ENCODE measurements at places on chromosomes 3 and 15.

DNA sequence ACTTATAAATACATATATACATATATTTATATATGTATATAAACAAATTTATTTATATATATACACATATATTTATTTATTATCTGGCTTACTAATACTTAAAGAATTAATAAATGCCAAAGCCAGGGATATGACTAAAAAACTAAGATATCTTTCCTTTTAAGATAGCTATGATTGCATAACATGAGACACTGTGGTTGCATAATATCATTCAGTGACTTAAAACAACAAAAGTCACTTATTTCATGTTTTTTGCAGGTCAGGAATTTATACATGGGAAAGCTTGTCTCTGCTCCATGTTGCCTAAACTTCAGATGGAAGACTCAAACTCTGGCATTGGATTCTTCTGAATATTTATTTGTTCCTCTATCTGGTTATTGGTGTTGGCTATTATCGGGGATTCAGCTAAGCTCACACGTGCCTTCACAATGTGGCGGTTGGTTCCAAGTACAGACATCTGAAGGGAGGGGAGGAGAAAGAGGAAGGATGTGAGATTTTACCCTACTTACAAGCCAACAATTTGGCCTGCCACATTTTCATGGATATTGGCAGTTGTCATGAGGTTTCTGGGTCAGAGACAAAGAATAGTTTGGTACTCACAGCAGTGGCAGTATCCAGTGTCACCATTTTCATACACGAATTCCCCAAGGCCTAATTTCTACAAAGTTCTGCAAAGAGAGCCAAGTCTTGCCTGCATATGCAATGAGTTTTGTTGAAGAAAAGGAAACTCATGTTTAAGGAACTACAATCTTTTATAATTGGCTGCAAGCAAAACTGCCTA lies 381.6 kb downstream of the EPHA3 start:
- no peak for DNase-seq

DNA sequence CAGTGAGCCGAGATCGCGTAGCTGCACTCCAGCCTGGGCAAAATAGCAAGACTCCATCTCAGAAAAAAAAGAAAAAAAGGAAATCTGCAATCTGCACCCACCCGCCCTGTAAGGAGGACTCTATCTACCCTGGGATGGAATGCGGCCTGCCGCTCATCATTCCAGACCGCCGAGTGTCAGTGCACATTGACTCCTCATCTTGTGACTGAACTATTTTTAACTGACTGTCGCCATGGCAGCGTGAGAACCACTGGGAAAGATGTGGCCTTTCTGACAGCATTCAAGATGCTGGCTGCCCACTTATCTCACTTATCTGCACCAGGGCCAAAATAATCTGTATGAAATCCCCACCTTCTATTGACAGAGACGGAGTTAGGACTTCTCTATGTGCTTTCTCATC lies 38.8 kb upstream of the ANKRD34C start:
- no peak for DNase-seq

DNA sequence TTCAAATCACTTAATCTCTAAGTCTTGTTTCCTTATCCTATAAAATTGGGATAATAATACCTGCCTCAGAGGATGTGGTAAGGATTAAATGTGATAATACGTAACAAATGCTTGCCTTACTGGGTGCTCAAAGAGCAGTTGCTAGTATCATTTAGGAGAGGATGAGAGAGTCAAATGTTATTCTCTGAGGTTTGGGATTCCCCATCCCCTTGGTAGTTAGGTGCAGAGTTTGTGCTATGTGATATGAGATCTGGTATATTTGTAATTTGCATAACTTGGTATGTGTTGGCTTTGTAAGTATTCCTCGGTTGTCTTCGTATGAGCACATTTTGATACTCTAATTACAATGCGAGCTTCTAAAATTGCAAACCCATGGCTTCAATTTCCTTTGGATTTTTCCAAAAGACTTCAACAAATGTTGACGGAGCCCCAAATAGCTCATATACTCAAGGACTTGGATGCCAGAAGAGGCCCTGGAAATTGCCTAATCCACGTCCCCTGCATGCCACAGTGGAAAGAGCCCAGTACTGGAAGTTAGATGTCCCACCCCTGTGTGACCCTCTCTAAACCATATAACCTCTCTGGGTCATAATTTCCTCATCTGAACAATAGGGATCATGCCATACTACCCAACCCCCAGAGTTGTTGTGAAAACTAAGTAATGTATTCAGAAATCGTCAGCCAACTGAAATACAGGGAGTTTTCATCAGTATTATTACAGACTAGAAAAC lies 85.0 kb downstream of the FBN1 start:
- DNase-seq, result no peak

GRCh38 chr3:194306771-194307640 lies 44.1 kb downstream of the CPN2 start:
- no peak for DNase-seq

DNA sequence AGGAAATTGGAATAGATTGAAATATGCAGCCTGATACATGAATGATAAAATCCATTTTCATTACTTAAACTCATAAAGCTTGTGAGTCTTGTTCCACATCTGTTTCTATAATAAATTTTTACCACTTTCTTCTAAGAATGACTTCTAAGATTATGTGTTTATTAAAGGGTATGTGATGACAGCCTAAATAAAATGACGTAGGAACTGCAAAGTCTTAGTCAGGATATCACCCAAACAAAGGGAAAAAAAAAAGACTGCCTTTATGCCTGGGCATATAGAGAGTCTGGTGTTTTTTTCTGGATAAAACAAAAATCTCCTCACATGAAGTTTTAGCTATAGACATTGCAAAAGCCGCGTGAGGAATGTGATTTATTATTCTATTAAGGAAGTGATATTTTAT lies 844.0 kb downstream of the DIPK2A start:
- no peak for DNase-seq

DNA sequence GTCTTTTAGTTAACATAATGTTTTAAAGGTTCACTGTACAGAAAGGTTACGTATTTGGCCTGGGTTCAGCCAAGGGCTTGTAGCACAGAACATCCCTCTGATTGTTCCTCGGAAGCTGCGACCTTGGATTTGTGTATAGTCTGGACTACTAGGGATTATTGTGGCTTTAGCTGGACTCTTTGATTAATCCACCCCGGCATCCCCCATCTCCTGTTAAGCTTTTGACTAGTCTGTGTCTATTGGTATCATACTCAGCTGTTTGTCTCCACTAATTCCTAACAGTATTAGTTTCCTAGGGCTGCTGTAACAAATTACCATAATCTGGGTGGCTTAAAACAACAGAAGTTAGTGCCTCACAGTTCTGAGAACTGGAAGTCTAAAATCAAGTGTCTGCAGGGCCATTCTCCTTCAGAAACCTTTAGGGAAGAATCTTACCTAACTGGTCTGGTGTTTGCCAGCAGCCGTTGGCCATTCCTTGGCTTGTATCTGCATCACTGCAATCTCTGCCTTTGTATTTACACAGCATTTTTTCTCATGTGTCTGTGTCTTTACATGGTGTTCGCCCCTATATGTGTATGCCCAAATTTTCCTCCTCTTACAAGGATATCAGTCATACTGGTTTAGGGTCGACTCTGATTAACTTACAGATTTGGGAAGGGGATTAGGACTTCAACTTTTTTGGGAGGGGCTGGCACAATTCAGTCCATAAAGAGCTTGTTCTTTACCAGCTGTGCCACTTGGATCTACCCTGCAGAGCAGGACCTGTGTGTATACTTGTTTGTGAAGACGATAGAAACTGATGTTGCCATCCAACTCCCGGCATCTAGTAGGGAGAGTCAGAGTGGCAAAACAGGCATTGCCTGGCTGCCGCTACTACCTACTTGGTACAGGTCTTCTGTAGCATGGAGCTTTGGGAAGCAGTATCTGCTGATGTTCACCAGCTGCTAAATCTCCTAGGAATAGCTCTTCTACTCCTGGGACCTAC lies 117.8 kb downstream of the UBE2E2 start:
- no peak for DNase-seq

- DNase-seq, result no peak
Measured at GRCh38 chr15:74302821-74303359, 64.6 kb downstream of the CYP11A1 start.

GRCh38 chr3:23519314-23520208 lies 286.2 kb upstream of the UBE2E1 start:
- no peak for DNase-seq

DNA sequence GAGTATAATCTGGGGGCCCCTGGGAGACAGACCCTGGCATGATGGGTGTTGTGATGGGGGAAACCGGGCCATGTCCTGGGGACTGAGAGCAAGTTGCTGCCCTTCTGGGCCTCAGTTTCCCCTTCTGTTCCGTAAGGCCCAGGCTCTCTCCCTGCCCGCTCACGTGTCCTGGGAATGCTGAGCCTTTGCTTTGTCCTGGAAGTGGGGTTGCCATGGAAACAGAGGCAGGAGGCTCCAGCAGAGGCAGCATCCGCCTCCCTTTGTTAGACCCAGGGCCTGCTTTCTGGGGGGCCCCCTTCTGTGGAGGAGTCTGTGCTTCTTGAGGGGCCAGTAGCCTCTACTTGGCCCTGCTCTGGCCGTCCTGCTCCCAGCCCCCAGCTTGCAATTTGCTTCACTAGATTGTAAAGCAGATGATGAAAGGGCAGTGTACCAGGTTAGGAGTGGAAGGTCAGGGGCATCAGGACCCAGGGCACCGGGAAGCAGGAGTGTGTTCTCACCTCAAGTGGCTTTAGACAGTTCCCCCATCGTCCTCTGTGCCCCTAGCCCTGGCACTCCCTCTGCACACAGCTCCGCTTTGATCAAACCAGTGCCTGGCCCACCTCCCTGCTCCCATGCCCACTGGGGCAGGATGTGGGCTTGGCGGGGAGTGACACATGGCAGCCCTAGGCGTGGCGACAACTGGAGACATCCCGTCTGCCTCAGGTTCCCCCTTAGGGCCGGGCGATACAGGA lies 105.6 kb downstream of the FBLN2 start:
- no peak for DNase-seq

- no peak for DNase-seq
Measured at GRCh38 chr15:77983091-77983707, 94.3 kb downstream of the TBC1D2B start.

DNA sequence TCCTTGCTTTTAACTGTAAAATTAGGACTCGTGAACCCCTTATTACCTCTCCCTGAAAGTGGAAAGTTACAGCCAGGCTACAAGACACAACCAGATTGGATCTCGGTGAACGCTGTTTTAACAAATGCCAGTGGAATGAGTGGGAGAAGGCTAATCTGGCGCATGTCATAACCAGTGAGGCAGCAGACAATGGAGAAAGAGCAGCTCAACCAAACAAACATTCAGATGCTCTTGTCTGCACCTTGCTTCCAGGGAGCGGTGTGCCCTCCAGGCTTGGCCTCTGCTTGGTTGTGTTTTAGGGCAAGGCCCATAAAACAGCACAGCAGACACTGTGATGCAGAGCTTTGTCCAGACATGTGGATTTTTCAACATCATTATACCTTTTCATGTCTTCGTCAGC lies 45.9 kb upstream of the ATP1B3 start:
- no peak for DNase-seq

GRCh38 chr3:39541917-39542329 lies 74.4 kb downstream of the MOBP start:
- no peak for DNase-seq

DNA sequence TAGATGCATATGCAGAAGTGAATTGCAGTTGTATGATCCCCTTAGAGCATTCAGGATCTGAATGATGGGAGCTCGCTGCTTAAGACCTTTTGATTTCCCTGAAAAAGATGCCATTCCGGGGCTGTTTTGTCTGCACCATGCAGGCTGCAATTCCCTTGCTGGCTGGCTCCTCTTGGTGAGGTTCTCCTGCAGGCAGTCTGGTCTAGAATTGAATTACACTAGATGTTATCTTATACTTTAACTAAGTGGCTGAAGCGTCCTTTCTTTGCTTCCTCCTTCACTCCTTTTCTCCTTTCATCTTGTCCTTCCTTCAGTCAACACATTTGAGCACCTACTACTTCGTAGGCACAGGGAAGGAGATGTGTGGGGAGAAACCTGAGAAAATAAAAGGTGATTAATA lies 18.6 kb upstream of the MYZAP start:
- no peak for DNase-seq

- DNase-seq, result peak; percentile 98
Measured at GRCh38 chr3:31077021-31077601, 182.7 kb upstream of the GADL1 start.

- no peak for DNase-seq
Measured at GRCh38 chr3:21564531-21564930, 186.5 kb downstream of the ZNF385D start.

DNA sequence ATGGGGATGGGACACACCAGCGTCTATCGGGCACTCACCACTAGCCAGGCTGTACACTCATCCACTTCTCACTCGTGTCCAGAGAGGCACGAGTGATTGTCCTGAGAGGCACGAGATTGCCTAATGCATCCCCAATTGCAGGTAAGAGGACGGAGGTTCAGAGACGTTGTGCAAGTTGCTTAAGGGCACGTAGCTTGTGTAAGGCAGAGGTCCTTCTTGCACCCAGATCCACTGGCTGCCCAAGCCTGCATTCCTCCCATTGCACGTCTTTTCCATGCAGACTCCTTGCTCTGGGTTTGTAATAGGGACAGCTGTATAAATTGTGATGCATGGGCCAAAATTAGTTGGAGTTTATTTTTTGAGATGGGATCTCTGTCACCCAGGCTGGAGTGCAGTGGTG lies 264.3 kb downstream of the PLCL2 start:
- no peak for DNase-seq

- DNase-seq, result no peak
Measured at GRCh38 chr3:111824351-111824750, 34.7 kb upstream of the PHLDB2 start.

- DNase-seq, result no peak
Measured at GRCh38 chr3:44136421-44136820, 105.3 kb upstream of the TOPAZ1 start.

- no peak for DNase-seq
Measured at GRCh38 chr15:69793781-69794451, 303.8 kb downstream of the TLE3 start.

DNA sequence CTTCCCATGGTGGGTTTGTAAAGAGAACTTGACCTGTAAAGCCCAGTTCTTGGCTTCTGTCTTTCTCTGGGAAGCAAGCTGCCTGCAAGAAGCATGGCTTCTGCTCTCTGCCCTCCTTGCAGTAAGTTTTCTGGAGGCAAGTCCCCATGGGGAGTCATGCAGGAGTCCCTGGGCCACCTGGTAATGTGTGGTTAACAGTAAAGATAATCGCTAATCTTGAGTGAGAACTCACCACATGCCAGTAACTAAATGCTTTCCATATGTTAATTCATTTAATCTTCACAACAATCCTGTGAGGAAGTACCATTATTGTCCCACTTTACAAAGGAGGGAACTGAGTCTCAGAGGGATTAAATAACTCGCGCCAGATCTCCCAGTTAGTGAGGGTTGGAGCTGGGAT lies 4.2 kb downstream of the CAPN3 start:
- no peak for DNase-seq

DNA sequence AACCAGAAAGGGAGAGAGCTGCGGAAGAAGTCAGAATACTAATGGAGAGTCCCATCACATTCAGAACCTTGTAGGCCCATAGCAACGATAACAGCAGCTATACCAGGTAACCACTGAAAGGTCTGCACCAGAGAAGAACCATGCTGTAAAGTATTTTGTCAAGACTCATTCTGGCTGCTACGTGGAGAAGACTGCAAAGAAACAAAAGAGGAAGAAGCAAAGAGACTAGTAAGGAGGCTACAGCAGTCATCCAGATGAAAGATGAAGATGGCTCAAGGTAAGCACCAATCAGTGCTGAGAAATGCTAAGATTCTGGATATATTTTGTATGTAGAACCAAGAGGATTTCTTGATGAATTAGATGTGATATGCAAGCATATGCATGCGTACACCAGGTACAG lies 39.6 kb downstream of the ACAP2 start:
- DNase-seq, result no peak
